Activated T-cell treated with anti-CD3 and anti-CD28 coated beads, Interleukin-2, amount 50 U/mL, for 1 hour (primary cell): ENCODE measurements at places on chromosomes 2 and 18.

- DNase-seq: no peak
Observed at GRCh38 chr18:5611221-5611620, 67.4 kb upstream of the EPB41L3 start.

DNA sequence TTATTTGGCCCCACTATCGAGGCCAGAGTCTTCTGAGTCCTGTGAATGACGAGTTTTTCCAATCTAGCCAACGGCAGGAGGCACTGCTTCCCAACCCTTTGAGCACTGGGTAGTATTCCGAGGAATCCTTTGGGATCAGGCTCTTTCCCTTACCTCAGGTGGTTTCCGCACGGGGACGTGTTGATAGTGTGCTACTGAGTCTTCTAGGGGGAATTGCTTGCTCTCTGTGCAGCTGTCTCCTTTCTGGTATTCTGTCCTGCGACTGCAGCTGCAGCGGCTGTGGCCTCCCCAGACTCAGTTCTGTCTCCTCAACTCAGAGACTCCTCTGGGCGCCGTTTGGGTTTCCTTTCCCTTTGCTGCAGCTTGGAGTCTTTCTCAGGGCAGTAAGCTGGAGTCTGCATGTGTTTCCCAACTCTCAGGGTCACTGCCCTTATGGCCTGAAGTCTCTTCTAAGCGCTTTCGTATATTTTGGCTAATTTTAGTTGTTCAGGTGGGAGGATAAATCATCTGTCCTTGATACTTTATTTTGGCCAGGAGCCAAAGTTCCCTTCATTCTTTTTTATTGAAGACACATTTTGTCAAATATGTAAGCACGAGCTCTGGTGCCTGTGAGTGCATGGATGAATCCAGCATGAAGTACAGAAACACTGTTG is 118.4 kb downstream of the MAP4K4 start:
- DNase-seq: no peak

DNA sequence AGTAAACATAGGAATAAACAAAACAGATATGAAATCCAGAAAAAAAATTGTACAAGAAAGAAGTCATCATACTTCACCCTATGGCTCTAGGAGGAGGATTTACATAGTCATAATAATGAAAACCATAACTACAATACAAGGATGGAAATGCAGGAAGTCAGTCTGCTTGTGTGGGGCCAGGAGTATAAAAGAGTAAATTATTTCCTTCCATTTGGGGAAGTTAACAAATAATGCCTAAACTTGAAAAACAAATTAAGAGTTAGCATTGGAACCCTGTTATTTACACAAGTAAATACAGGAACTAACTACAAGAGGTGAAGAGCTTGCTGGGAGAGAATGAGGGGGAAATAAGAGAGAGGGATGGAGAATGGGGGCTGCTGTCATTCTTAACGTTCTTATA is 15.4 kb downstream of the TMEM163 start:
- no peak for DNase-seq

- no peak for DNase-seq
Observed at GRCh38 chr2:18824915-18825314, 235.5 kb upstream of the NT5C1B start.

GRCh38 chr2:170052151-170052550 is 125.8 kb upstream of the MYO3B start:
- DNase-seq: no peak

GRCh38 chr2:115691409-115691808 is 1249.0 kb downstream of the DPP10 start:
- no peak for DNase-seq

DNA sequence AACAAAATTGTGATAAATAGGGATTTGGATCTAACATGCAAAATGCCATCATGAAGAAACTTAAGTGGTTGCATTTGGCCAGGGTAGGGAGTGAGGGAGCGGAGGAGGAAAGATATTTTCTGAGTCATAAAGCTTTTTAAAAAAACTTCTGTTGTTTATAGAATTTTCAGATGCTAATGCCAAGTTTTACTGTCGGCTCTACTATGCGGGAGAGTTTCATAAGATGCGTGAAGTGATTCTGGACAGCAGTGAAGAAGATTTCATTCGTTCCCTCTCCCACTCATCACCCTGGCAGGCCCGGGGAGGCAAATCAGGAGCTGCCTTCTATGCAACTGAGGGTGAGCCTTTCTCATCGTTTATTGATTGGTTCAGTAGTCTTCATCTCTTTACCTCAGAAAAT is 56.0 kb upstream of the PTH2R start:
- DNase-seq: no peak
